SK-N-SH (cell line): ENCODE measurements at places on chromosomes 7 and 10. TPM values are rescaled to one million over a fixed set of nuclear protein-coding genes. Genes with fewer than 3 reads are reported as not detected.

Gene CLCN1
- 0.10 and 0.12 TPM in 2 replicates for polyA plus RNA-seq

Gene GRID2IP
- polyA plus RNA-seq, result 0.03 and 0.06 TPM in 2 replicates

Gene ITGB8
- 0.62 and 0.99 TPM in 2 replicates for polyA plus RNA-seq

Gene CNPY1
- polyA plus RNA-seq, result not detected in 2 replicates

Gene ADAM12
- 24.0 and 25.0 TPM in 2 replicates for polyA plus RNA-seq

Gene TWIST1
- 162 and 170 TPM in 2 replicates for polyA plus RNA-seq

DNA sequence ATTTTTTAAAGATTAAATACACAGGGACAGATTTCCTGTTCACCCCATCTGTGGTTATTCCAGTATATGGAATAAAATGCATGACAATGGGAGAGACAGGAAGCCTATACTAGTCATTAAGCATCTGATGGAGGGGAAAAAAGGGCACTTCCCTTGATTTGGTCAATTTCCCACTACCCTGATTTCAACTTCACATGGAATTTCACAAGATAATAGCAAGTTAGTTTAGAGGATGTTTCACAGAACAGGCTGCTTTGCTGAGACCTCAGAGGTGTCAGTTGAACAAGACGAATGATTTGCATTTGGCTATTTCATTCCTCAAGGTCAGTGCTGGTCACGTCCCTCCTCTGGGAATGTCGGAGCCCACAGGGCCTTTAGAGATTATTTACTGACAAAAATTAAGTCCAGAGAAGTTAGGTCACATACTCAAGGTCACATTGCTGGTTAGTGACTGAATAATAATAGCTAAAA lies 4.7 kb upstream of the ITPRIP start:
- no peaks in the 10 kb centered on the region for H3K27me3 ChIP-seq
- H3K36me3 ChIP-seq, result no peaks in the 10 kb centered on the region
- DNase-seq, result no peak
- H3K4me3 ChIP-seq, result no peak overlapping the region
- peaks cover 4% of the 10 kb centered on the region; the same call in 1 of the 2 replicates for H3K4me1 ChIP-seq

DNA sequence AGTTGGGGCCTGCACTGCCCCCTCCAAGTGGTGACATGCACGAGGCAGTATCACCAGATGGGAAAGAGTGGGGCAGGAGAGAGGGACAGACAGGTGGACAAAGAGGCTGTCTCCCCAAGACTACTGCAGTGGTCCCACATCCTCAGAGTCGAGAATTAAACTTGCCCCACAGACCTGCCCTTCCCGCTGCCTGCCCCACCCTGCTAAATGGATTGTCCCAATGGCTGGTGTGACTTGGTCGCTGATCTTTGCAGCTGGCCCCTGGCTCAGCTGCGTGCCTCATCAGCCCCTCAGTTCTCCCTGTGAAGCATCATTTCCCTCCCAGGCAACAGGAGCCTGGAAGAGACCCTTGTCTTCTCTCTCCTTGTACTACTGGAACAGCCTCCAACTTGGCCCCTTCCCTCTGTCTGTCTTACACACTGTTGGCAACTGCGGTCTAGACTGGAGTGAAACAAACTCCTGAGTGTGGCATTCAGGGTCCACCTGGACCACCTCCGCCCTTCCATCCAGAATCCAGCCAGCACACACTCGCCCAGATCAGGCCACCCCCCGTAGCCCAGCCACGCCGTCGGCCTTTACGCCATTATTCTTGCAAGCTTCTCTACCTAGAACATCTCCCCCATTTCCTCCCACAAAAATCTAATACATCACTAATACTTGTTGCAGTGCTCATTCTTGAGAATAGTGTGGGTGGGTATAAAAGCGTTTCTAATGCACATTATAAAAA lies 275.1 kb downstream of the CELF2 start:
- no peak overlapping the region for H3K27ac ChIP-seq
- no peak for DNase-seq
- H3K4me1 ChIP-seq, result no peaks in the 10 kb centered on the region

DNA sequence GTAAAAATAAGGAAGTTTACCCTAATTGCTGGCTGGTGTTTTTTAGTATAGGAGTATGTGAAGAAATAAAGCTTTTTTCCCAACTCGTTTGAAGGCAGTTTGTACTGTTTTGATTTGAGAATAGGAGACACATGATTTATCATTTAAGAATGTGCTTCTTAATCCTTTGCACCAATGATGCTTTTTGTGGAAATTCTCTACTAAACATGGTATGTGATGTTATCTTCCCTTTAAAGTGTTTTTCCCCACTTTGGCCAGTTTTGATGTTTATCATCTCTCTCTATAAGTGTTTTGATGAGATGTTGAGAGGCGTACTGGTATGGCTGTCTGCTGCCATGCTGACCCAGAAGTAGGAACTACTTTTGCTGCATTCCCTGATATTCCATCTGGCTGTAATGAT lies 85.1 kb downstream of the SUGCT start:
- no peak for DNase-seq
- H3K36me3 ChIP-seq, result no peaks in the 10 kb centered on the region
- no peaks in the 10 kb centered on the region; the same call in none of the 2 replicates for H3K4me1 ChIP-seq
- H3K27me3 ChIP-seq, result no peaks in the 10 kb centered on the region

DNA sequence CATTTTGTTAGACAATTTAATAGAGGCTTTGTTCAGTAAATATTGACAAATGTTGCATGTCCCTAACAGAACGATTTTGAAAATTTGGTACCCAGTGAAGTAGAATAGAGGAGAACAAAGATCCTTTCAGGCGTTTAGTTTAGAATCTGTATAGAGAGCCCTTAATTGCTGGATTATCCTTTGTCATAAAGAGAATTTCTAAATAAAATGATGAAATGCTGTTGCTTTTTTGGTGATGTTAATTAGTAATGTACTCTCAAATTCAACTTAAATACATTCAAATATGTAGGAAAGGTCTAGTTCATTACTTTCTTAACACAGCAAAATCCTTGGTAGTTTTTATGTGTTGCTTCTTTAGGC lies 1.2 kb downstream of the LUC7L2 start:
- H3K36me3 ChIP-seq, result peaks cover 31% of the 10 kb centered on the region
- H3K4me1 ChIP-seq, result peaks cover 20% of the 10 kb centered on the region
- peak overlapping the region; percentile 98 for H3K27ac ChIP-seq

- H3K4me3 ChIP-seq, result no peak overlapping the region
- peaks cover 66% of the 10 kb centered on the region; the same call in 1 of the 2 replicates for H3K36me3 ChIP-seq
- H3K4me1 ChIP-seq, result no peaks in the 10 kb centered on the region
- peak; percentile 34 for DNase-seq
Observed at GRCh38 chr10:133292919-133293809, 15.5 kb downstream of the TUBGCP2 start.

DNA sequence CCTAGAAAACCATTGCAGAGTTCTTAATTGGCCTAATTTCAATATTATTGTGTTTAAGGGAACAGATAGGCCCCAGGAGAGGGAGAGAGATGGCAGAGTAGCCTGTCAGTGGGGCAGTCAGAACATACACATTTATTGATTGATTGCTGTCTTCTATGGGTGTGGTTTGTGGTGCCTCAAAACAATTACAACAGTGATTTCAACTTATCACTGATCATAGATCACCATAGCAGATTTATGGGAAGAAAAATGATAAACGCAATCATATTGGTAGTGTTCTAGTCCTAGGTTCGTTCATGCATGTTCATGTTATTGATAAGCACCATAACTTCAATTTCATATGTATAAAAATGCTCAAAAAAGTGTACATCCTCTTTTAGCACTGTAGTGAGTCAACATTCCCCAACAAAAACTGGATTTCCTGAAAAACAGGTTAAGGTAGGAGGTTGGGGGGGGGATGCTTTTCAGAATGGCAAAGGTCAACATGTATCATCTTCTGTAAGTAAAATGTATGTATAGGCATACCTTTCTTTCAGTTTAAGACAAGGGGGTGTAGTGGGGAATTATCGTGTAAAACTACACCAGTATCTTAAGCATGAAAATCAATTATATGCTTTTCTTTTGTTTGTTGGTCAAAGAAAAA lies 1.1 kb upstream of the TNKS2 start:
- no peaks in the 10 kb centered on the region for H3K27me3 ChIP-seq
- H3K36me3 ChIP-seq, result peaks cover 7% of the 10 kb centered on the region
- peak overlapping the region; percentile 81; the same call in 1 of the 2 replicates for H3K4me3 ChIP-seq
- H3K4me1 ChIP-seq, result peaks cover 5% of the 10 kb centered on the region; the same call in 1 of the 2 replicates

- H3K4me1 ChIP-seq, result no peaks in the 10 kb centered on the region
- H3K4me3 ChIP-seq, result no peak overlapping the region
- H3K27ac ChIP-seq, result no peak overlapping the region
- H3K27me3 ChIP-seq, result no peaks in the 10 kb centered on the region
- H3K36me3 ChIP-seq, result no peaks in the 10 kb centered on the region
Observed at GRCh38 chr7:34211018-34211417, 305.7 kb downstream of the BMPER start.

DNA sequence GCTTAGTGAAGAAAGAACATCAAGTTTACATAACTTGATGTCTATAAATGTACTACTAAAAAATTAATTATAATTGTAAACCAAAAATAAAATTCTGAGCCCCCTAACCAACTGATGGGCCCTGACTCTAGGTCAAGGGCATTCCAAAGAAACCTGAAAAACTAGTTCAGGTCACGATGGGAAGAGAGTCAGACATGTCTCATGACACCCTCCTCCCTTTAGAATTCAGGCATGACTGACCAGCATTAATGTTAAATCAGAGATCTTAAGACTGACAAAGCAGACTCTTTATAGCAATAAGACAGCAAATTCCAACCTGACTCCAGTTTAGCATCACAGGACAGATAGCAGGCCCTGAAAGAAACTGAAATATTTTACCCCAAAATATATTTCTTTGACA lies 21.6 kb upstream of the OTUD1 start:
- no peak overlapping the region for H3K4me3 ChIP-seq
- H3K27ac ChIP-seq, result no peak overlapping the region
- H3K27me3 ChIP-seq, result no peaks in the 10 kb centered on the region
- H3K4me1 ChIP-seq, result no peaks in the 10 kb centered on the region

GRCh38 chr7:92768501-92769393 lies 67.6 kb downstream of the CDK6 start:
- peaks cover 54% of the 10 kb centered on the region for H3K4me1 ChIP-seq
- peak overlapping the region; percentile 99 for H3K27ac ChIP-seq
- H3K27me3 ChIP-seq, result no peaks in the 10 kb centered on the region

DNA sequence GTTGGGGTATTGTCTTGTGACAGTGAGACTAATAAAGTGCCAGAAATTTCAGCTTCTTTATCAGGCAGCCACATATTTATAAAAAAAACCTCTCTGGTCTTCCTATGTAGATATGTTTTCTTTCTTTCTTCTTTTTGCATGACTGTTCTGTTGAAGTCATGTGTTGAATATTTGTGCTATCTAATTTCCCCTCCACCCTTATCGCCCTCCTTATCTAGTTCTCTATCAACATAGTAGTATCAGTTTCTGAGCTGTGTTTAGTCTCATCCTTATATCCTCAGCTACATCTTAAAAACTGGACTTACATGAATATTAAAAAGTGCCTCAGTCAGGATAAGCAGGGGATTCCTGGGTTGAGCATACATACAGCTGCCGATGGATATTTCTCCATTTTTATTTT lies 53.9 kb downstream of the SEMA3D start:
- DNase-seq, result no peak
- no peak overlapping the region for H3K27ac ChIP-seq
- H3K27me3 ChIP-seq, result no peaks in the 10 kb centered on the region
- no peak overlapping the region for H3K4me3 ChIP-seq
- H3K4me1 ChIP-seq, result peaks cover 2% of the 10 kb centered on the region; the same call in 1 of the 2 replicates
- no peaks in the 10 kb centered on the region for H3K36me3 ChIP-seq

DNA sequence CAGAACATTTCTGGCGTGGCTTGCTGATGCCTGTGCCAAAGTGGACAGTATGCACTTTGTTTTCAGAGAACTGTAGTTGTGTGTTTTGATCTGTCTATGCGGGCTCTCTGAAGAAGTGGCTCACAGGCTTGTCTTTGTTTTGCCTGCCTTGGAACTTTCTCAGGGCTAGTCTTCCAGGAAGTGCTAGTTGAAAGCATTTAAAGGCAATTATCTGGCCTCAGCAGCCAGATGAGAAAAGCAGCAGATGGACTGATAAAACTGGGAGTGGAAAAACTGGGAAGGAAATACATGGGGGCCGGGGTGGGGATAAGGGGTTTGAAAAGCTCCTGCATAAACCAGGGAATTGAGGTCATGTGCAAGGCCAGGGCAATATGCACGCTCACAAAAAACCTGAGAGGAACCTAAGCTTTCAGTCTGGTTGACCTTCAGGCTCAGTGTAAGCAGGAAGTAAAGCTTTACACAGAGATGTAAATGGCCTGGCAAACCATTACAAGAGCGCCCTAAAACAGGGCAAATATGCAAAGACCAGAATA lies 94.5 kb downstream of the ZNF33B start:
- no peak overlapping the region for H3K27ac ChIP-seq
- H3K36me3 ChIP-seq, result peaks cover 22% of the 10 kb centered on the region

DNA sequence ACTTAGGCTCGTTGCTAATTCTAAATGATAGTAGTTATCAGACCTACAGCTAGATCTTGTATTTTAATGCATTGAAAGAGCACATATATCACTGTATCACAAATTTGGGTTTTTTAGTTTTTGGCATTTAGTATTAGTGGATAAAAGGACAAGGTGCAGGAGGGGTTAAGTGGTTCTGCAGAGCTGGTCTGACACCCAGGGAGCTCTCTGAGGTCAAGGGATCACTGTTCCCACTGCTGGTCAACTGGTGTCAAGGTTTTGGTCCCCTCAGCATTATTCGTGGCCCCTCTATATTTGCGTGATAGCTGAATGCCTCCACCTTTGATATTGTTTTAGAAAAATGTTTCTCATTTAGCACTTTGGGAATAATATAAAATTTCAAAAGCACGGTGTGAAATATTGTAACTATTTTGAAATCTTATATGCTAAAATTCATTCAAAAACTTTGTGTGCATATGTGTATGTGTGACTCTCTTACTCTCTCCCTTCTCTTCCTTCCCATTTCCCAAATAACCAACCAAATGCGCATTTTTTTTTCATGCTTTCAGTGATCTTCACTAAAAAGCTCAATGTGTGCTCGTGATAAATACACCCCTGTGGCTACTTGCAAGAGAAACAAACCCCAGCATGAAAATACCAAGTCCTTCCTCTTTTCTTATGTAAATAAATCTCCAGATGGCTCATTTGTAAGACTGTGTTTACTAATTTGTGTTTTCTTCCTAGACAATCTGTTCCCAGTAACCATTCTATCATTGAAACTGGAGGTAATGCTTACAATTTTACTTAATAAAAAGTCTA lies 309.2 kb downstream of the FGFR2 start:
- H3K36me3 ChIP-seq, result no peaks in the 10 kb centered on the region
- DNase-seq, result no peak
- H3K4me1 ChIP-seq, result no peaks in the 10 kb centered on the region
- H3K4me3 ChIP-seq, result no peak overlapping the region

- H3K27me3 ChIP-seq, result peaks cover 5% of the 10 kb centered on the region; the same call in 1 of the 2 replicates
- H3K4me1 ChIP-seq, result no peaks in the 10 kb centered on the region
- no peaks in the 10 kb centered on the region for H3K36me3 ChIP-seq
- no peak overlapping the region for H3K27ac ChIP-seq
Observed at GRCh38 chr10:712089-712488, 22.6 kb upstream of the DIP2C start.

- no peaks in the 10 kb centered on the region for H3K27me3 ChIP-seq
- H3K4me1 ChIP-seq, result no peaks in the 10 kb centered on the region
- peak overlapping the region; percentile 36; the same call in 1 of the 2 replicates for H3K27ac ChIP-seq
- DNase-seq, result peak; percentile 84
- no peaks in the 10 kb centered on the region for H3K36me3 ChIP-seq
Observed at GRCh38 chr7:158863611-158864506, 7.5 kb downstream of the DYNC2I1 start.
